K562 (cell line): ENCODE measurements at places on chromosomes 4 and X. TPM values are rescaled to one million over a fixed set of nuclear protein-coding genes. Genes with fewer than 3 reads are reported as not detected.
A peak's percentile ranks its signal among the peaks of the same experiment; 100 is the strongest.

DNA sequence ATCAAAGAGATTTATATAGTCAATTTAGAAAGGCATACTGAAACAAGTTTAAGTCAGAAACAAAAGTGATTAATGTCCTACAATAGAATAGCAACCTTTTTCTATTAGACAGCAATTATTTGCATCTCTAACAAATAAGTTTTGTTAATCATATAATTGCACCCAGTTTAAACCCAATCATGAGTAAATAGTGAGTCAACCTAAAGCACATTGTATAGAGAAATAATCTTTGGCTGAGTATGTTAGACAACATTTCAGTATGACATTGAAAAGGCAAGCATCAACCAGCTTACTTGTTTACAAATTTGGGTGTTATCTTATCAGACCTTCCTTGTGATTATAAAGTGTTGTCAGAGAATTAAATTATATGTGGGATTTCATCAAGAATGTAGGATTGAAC lies 209.5 kb downstream of the IL15 start:
- H3K4me3 ChIP-seq: no peak overlapping the region
- H3K27ac ChIP-seq: no peak overlapping the region
- no peaks in the 10 kb centered on the region for H3K4me1 ChIP-seq
- no peaks in the 10 kb centered on the region for H3K27me3 ChIP-seq
- no peaks in the 10 kb centered on the region for H3K36me3 ChIP-seq
- no peak for DNase-seq

AREG gene
- 5.4 and 5.6 TPM in 2 replicates for total RNA-seq

SPANXN4 gene
- not detected in 2 replicates for total RNA-seq

DNA sequence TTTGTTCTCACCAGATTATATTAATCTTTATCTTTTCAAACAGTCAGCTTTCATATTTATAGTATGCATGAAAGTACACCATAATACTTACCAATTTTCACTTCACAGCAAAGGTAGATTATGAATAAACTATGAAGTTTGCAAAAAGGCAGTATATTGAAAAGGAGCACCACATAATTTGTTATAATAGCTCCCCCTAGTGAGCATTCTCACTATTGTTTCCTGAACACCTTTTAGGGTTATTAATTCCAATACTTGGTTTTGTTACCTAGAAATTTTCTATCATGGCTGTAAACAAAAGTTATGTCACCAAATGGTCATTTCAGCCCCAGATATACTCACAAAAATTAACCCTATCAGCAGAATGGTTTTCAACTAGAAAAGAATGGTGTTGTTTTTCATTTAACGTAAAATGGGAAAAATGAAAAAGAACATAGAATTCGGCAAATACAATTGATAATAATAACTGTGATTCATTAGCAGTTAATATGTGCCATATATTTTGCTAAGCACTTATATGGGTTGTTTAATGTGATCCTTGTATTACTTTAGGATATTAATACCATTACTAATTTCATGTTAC lies 30.2 kb upstream of the NKX6-1 start:
- peak; percentile 16 for DNase-seq
- H3K4me1 ChIP-seq: no peaks in the 10 kb centered on the region
- no peak overlapping the region for H3K27ac ChIP-seq
- H3K36me3 ChIP-seq: no peaks in the 10 kb centered on the region
- no peaks in the 10 kb centered on the region; the same call in 1 of the 2 replicates for H3K27me3 ChIP-seq

DNA sequence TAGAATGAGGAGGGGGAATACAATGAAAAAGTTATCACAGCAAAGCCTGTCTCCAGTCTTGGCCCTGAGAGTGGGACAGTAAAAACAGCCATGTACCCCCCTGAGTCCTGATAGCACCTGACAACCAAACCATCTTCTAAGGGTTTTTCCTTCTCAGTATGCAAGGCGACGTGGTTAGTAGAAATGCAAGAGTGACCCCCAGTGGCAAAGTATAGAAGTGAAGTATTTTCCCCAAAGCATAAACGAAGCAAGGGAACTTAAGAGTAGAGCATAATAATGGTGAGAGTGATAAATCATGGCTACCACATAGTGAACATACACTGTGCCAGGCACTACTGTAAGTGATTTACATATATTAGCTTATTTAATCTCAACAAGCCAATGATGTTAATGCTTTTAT lies 52.8 kb downstream of the FAM47C start:
- DNase-seq: peak; percentile 5
- no peaks in the 10 kb centered on the region for H3K4me1 ChIP-seq
- no peak overlapping the region for H3K4me3 ChIP-seq
- no peaks in the 10 kb centered on the region for H3K27me3 ChIP-seq

DNA sequence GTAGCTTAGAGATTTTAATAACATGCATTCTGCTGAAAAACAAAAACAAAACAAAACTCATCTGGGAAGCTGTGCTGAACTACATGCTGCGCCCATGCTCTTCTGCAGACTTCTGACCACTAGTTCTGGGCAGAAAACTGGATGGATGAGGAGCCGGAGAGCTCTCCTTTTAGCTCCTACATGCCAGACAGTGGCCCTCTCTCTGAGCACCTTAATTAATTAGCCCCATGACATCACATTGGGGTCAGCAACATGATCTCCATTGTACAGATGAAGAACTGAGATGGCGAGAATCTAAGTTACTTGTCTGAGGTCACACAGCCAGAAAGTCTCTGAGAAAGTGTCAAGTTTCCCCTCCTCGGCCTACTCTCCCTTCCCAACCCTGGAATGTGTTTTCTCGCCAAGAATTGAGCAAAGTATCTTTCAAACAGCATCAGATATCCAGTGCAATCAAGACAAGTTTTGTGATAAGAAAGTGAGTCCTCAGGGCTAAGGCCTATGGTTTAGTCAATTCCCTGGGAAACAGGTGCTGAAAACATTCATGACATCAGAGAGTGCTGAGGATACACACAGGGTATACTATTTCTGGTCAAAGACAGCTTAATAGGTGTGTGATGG lies 21.6 kb downstream of the SCD5 start:
- H3K27ac ChIP-seq: no peak overlapping the region
- no peak overlapping the region for H3K4me3 ChIP-seq
- peaks cover 12% of the 10 kb centered on the region for H3K27me3 ChIP-seq
- DNase-seq: no peak
- H3K36me3 ChIP-seq: no peaks in the 10 kb centered on the region

DNA sequence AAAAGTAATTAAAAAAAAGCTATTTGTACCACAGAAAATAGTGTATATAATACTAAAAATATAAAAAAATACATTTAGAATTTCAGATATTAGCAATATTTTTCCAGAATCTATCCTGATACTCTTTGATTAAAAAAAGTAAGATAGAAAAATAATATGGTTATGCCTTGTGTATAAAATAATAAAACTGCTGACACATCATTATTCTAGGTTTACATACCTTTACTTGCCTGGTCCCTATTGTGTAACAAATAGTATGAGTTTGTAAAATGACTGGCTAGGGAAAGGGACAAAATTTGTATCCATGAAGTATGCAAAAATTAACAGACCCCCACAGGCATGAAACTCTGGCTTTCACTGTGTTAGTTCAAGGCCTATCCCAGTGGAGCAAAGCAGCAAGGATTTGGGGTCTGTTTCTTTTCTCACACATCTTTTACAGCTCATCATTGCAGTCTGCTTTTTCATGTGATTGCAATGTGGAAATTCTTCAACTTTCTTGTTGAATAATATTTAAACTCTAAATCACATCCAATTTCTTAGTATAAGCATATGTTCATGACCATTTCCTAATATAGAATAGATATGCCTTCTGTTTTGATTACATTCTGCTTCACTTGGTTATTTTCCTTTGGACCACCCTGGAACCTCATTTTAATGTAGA lies 136.7 kb upstream of the PCDH18 start:
- no peaks in the 10 kb centered on the region for H3K27me3 ChIP-seq
- H3K36me3 ChIP-seq: no peaks in the 10 kb centered on the region
- H3K4me1 ChIP-seq: no peaks in the 10 kb centered on the region
- DNase-seq: no peak

GRCh38 chr4:158169931-158170690 lies 2.7 kb downstream of the GASK1B start:
- H3K27me3 ChIP-seq: no peaks in the 10 kb centered on the region
- H3K4me1 ChIP-seq: peaks cover 7% of the 10 kb centered on the region
- H3K27ac ChIP-seq: no peak overlapping the region
- H3K36me3 ChIP-seq: no peaks in the 10 kb centered on the region
- no peak for DNase-seq

- H3K27me3 ChIP-seq: no peaks in the 10 kb centered on the region
- no peak overlapping the region for H3K4me3 ChIP-seq
- H3K36me3 ChIP-seq: no peaks in the 10 kb centered on the region
- DNase-seq: no peak
These were observed 130.0 kb downstream of the SOWAHB start for GRCh38 chr4:76767983-76768382.

FRG2 gene
- total RNA-seq: not detected in 2 replicates

KLF8 gene
- 0.02 and 0.04 TPM in 2 replicates for total RNA-seq

DNA sequence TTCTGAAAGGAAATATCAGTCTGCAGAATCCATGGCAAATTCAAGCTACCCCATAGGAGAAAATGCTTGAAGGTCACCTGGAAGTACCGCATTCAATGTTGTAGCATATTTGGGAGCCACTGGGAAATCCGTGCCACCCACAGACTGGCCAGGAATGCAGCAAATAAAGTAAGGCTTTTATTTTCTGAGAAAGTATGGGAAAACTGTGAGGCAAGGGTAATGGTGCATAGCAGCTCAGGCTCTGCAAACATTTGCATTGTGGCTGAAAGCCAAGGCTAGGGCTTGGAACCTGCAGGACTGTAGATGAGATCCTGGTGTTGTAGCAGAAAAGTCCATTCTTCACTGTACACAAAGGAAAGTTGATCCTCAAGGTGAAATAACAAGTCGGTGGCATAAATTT lies 450.9 kb upstream of the NR3C2 start:
- H3K27me3 ChIP-seq: no peaks in the 10 kb centered on the region
- no peaks in the 10 kb centered on the region for H3K36me3 ChIP-seq
- no peak for DNase-seq

DNA sequence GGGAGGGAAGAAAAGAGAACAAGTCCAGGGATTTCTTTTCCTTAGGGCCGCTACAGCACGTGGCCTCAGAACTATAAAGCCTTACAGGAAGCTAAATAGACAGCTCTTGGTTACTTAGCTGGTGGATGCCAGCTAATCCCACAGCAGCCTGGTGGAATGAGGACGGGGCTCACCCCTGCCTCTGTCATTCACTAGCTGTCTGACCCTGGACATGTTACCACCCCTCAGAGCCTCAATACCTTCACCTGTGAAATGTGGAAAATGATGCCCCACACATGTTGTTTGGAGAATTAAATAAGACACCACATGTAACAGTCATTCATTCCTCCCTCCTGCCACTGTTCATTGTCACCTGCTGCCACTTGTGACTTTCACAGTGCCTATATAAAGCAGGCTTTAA lies 15.7 kb downstream of the CCKAR start:
- H3K27me3 ChIP-seq: peaks cover 15% of the 10 kb centered on the region
- H3K4me1 ChIP-seq: no peaks in the 10 kb centered on the region
- no peak overlapping the region for H3K27ac ChIP-seq
- no peaks in the 10 kb centered on the region for H3K36me3 ChIP-seq
- H3K4me3 ChIP-seq: no peak overlapping the region
